Urinary bladder (tissue), 4 donors: ENCODE measurements at places on chromosomes 6 and 20. TPM values are rescaled to one million over a fixed set of nuclear protein-coding genes. Genes with fewer than 3 reads are reported as not detected.
A peak's percentile ranks its signal among the peaks of the same experiment; 100 is the strongest.

ALDH5A1 gene
- polyA plus RNA-seq, result 4.6 TPM

GRCh38 chr6:38316099-38316868 lies 323.4 kb downstream of the BTBD9 start:
- DNase-seq, result no peak

GRCh38 chr20:35560541-35560940 lies 18.7 kb downstream of the ERGIC3 start:
- no peak for DNase-seq

GRCh38 chr6:167977717-167978467 lies 19.6 kb upstream of the KIF25 start:
- no peak for DNase-seq

DNA sequence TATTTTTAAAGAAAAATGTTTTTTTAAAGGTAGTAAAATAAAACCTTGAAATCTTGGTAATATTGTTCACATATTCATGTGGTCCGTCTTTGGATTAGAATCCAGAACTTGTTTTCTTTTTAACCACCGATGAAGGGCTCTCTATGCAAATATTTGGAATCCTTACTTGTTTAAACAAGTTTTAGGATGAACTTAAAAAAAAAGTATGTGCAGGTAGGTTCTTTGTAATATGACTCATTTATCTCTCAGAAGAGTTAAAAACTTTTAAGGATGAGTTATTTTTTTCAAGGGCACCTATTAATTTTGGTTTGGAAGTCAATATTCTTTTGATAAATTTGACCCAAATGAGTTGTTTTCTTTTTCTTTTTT lies 8.9 kb downstream of the DSP start:
- no peak for DNase-seq

DNA sequence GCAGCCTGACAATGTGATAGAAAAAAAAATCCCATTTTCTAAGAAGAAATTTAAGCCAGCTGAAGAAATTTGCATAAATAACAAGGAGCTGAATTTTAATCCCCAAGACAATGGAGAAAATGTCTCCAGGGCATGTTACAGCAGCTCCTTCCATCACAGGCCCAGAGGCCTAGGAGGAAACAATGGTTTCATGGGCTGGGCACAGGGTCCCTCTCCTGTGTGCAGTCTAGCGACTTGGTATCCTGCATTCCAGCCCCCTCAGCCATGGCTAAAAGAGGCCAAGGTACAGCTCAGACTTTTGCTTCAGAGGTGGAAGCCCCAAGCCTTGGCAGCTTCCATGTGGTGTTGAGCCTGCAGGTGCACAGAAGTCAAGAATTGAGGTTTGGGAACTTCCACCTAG lies 73.1 kb downstream of the C6orf118 start:
- DNase-seq, result no peak

GRCh38 chr6:170416303-170416702 lies 109.7 kb downstream of the FAM120B start:
- no peak for DNase-seq

TRIM31 gene
- polyA plus RNA-seq, result 9.6 TPM

CST2 gene
- polyA plus RNA-seq, result not detected

TAAR9 gene
- polyA plus RNA-seq, result not detected

DNA sequence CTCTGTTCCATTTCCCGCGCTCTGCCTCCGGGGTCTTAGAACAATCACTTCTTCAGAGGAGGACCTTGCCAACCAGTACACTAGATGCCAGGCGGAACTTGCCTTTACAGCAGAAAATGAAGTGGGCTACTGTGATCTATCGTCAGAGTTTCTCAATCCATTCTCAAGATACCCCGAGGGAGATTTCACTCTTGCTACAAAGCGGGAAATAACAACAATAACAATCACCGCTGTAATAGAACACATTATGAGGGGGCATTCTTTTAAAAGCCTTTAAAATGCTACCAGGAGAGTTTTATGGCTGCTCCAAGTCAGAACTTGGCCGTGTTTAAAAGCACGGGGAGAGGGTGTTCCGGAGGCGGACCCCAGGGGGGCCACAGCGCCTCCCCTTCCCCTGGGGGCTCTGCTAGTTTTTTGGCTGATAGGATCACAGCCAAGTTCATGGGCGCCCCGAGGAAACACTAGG lies 617.0 kb upstream of the AGPAT4 start:
- no peak for DNase-seq

SLC17A2 gene
- 0.04 TPM for polyA plus RNA-seq

HSPA12B gene
- polyA plus RNA-seq, result 11.8 TPM

DNA sequence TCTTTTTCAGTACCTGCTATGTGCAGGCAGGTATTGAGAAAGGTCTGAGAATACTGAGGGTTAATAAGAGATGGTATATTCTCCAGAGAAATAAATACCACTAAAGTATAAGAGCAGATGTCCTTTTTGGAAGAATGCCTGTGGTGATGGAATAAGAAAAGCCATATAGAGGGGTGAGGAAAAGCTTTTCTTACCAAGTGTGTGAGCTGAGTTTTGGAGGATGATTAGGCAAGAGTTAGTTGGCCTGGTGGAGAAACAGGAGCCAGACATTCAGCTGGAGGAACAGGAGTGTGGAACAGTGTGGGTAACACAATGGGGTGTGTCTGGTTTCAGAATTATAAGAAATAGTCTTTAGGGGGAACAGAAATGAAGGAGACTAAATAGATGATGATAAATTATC lies 19.9 kb downstream of the ZNF451 start:
- DNase-seq, result no peak

FLRT3 gene
- 5.0 TPM for polyA plus RNA-seq

CALHM6 gene
- 7.1 TPM for polyA plus RNA-seq

DNA sequence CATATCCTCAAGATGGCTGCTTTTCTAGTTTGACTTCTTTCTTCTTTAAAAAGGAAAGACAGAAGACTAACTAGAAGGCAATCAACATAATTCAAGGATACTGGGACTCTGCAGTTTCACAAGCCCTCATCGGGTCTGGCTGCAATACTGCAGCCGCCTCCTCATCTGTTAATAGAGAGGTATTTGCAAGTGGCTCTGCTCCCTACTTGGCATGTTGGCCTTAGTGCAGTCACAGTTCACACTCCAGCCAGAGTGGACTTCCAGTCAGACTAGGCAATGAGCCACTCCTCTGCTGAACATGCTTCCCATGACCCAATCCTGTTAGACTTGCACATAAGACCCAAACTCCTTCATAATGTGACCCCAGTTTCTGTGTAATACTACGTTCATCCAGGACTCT lies 141.9 kb upstream of the ENPP5 start:
- no peak for DNase-seq

DNA sequence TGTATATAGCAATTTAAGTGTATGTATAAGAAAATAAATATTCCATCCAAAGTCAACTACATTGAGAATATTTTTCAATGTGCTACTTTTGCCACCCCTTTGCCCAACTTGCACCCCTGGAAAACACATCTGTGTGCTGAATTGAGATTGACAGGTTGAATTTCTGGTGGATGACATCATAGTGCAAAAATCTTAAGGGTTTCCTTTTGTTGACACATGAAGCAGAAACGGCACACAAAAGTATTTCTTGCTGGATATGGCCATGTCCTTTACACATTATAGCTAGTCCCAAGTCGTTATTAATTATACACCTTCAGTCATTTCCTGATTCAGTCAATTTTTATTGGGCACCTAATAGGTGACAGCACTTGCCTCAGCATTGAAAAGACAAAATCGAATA lies 188.7 kb upstream of the FBXL4 start:
- DNase-seq, result no peak

DNA sequence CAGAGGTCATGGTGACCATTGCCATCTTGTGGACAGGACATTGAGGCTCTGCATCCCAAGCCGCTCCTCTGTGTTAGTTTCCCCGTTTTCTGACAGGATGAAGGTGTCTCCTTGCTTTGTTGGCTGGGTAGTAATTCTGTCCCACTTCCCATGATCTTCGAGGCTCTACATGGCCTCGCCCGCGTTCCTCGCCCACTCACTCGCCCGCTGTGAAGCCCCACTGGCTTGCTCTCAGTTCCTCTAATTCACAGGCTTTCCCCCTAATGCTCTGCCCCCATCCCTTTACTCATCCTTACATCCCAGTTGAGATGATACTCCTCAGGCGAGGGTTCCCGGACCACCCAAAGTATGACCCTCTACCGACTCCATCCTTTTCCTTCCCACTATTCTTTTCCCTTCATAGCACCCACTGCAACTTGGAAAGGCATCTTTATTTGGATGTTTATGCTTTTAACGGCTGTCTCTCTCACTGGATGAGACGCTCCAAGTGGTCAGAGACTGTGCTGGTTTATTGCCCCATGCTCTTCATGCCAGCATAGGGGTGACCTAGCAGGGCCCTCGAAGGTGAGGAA lies 511 bp upstream of the SLC35B2 start:
- no peak for DNase-seq

DNA sequence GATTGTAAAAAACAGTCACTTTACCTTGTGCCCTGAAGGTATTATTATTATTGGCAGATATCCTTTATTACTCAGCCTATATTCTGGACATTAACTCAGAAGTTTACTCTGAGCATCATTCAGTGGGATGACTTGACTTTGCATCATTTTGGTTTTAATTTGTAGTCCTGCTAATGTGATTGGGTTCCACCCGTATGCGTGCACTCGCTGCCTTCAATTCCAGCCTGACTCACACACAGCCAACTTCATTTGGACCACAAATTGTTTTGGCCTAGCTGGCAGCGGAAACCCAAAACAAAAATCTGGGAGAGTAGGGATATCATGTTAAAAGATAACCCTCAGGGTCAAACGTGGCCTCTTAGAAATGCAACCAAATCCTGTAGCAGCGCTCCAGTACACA lies 704.4 kb upstream of the SLC35B3 start:
- no peak for DNase-seq

FKBP1C gene
- 1.7 TPM for polyA plus RNA-seq

- no peak for DNase-seq
Observed at GRCh38 chr20:25059866-25060465, 2.0 kb upstream of the ACSS1 start.

GRCh38 chr6:7559651-7560385 lies 18.3 kb downstream of the DSP start:
- no peak for DNase-seq

- peak; percentile 33 for DNase-seq
Observed at GRCh38 chr6:33717934-33718455, 6.5 kb upstream of the UQCC2 start.

ASIP gene
- 0.80 TPM for polyA plus RNA-seq

DNA sequence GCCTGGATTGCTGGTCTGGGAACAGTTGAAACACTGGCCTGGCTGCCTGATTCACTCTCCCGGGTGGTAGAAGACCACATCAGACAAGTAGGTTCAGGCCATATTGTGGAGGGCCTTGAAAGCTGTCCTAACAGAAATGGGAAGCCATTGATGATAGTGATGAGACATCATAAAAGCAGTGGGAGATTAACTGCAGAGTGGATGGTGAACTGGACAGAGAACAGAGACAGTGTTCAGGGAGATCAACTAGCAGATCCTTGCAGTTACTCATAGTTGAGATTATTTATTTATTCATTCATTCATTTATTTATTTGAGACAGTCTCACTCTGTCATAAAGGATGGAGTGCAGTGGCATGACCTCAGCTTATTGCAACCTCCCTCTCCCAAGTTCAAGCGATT lies 30.2 kb upstream of the MCM3 start:
- no peak for DNase-seq

- no peak for DNase-seq
Observed at GRCh38 chr6:129390900-129391299, 319.1 kb downstream of the ARHGAP18 start.

DACT2 gene
- polyA plus RNA-seq, result 0.60 TPM

SAPCD1 gene
- 1.3 TPM for polyA plus RNA-seq

DNA sequence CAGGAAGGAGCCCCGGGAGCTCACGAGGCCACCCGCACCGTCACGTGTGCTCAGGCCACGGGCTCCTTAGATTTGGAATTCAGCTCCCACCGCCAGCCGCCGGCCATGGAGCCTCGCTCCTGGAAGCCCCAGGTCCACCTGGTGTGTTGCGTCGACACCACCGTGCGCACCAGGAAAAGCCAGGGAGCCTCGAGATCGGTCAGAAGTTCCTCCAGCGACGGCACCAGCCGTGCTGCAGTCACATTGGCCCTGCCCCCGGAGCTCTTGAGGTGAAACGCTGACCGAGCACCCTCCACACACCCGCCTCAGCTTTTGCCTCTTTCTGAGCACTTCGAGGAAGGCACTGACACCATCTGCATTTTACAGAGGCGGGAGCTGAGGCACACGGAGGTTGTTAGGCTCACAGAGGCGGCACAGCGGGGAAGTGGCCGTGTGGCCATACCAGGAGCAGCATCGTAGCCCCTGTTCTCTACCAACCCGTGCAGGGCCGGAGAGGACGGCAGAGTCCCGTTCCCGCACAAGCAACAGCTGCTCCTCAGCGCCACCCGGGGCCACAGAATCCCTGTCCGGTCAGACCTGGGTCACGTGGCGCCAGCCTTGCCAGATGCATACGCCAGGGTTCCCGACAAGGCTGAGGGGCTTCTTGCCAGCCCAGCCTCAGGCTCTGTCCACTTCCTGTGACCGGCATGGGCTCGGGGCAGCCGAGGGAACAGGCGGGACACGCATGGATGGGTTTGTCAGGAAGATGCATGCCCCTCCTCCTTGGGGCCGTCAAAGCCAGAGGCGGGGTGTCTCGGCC lies 7.6 kb downstream of the NKAIN4 start:
- no peak for DNase-seq

TCP11 gene
- polyA plus RNA-seq, result 0.15 TPM

BANF2 gene
- polyA plus RNA-seq, result not detected

DNA sequence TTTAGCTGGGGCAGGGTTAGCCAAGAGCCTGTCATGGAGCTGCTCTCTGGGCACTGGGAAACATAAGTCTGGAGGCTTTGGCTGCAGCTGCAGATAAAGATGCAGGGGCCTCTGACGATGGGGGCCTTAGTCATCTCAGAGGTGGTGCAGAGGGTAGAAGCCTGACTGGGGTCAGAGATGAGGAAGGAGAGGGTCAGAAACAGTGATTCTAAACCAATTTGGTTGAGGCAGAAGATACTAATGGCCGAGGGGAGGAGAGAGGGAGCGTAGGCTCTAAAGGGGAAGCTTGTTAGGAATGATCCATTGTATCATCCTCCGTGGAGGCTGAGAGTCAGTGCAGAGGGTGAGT lies 33.8 kb downstream of the PLEKHG1 start:
- DNase-seq, result no peak

GRCh38 chr6:10030942-10031537 lies 383.8 kb downstream of the TFAP2A start:
- DNase-seq, result no peak

DNA sequence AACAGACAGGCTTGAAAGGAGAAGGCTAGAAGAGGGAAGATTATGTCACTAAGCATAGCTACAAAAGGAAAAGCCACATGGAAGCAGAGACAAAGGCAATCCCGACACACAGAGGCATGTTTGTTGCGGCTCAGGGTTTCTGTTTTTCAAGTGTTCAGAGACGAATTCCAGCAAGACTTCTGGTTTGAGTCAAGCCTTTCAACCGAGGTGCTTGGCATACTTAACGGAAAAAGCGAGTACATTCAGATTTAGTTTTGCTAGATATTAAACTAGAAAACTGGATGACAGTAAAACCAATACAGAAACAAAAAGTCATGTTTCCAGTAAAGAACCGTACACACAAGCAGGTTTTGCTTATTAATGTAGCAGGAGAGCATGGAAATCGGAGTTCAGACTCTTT lies 27.2 kb downstream of the MCUR1 start:
- peak; percentile 17 for DNase-seq
